ENCODE measurements at places on chromosomes 3 and 15. TPM values are rescaled to one million over a fixed set of nuclear protein-coding genes. Genes with fewer than 3 reads are reported as not detected.

GREM1 gene
- polyA plus RNA-seq = not detected

MYO5C gene
- polyA plus RNA-seq = 1.3 TPM

SEMA5B gene
- not detected for polyA plus RNA-seq

P2RY1 gene
- polyA plus RNA-seq = 0.08 TPM

FOXL2NB gene
- not detected for polyA plus RNA-seq

TMEM108 gene
- not detected for polyA plus RNA-seq

ZNF660 gene
- polyA plus RNA-seq = 0.83 TPM

VGLL3 gene
- not detected for polyA plus RNA-seq

LRRC31 gene
- not detected for polyA plus RNA-seq

POLQ gene
- 0.15 TPM for polyA plus RNA-seq

TGM4 gene
- polyA plus RNA-seq = not detected

REC114 gene
- polyA plus RNA-seq = not detected

DCLK3 gene
- not detected for polyA plus RNA-seq

MME gene
- polyA plus RNA-seq = not detected

SAMMSON gene
- polyA plus RNA-seq = not detected

PPP1R14D gene
- polyA plus RNA-seq = not detected

EDEM1 gene
- 56.8 TPM for polyA plus RNA-seq

ECE2 gene
- polyA plus RNA-seq = not detected

SH2D7 gene
- not detected for polyA plus RNA-seq

LPCAT4 gene
- 15.4 TPM for polyA plus RNA-seq

NRG4 gene
- polyA plus RNA-seq = not detected

CAMK1 gene
- 5.6 TPM for polyA plus RNA-seq

CFAP20DC gene
- polyA plus RNA-seq = 0.56 TPM

PLA1A gene
- not detected for polyA plus RNA-seq

GOLGA6A gene
- polyA plus RNA-seq = not detected

SLC4A7 gene
- 28.7 TPM for polyA plus RNA-seq

GOLGA6B gene
- polyA plus RNA-seq = not detected

THAP10 gene
- polyA plus RNA-seq = not detected

P3H2 gene
- polyA plus RNA-seq = not detected

BOC gene
- not detected for polyA plus RNA-seq

TNNC1 gene
- 1.1 TPM for polyA plus RNA-seq

C2CD4B gene
- not detected for polyA plus RNA-seq

FETUB gene
- not detected for polyA plus RNA-seq

BCL2A1 gene
- polyA plus RNA-seq = 12.3 TPM

DPPA2 gene
- polyA plus RNA-seq = not detected

HCN4 gene
- not detected for polyA plus RNA-seq

SLC22A14 gene
- not detected for polyA plus RNA-seq

GALNT15 gene
- polyA plus RNA-seq = not detected

DALRD3 gene
- polyA plus RNA-seq = 30.8 TPM

IL5RA gene
- polyA plus RNA-seq = not detected

CNTN3 gene
- polyA plus RNA-seq = not detected

MDFIC2 gene
- not detected for polyA plus RNA-seq

FANCD2OS gene
- not detected for polyA plus RNA-seq
